ENCODE measurements at places on chromosomes 16 and 17. TPM values are rescaled to one million over a fixed set of nuclear protein-coding genes. Genes with fewer than 3 reads are reported as not detected.

DNA sequence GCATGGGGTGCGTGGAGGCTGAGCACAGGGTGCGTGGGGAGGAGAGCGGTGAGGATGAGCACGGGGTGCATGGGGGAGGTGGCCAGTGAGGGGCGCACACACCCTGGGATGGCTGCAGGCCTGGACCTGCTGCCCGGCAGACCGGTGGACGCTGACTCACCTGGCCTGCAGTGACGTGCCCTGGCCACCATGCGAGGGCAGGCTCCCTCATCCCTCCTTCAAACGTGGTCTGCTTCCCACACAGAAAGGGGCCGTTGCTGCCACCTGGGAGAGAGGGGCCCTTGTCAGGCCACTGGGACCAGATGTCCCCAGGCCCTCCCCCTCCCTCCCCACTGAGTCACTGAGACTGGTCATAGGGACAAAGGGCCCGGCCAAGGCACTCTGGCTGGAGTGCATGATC is 20.1 kb upstream of the APRT start:
- no peak for DNase-seq

DNA sequence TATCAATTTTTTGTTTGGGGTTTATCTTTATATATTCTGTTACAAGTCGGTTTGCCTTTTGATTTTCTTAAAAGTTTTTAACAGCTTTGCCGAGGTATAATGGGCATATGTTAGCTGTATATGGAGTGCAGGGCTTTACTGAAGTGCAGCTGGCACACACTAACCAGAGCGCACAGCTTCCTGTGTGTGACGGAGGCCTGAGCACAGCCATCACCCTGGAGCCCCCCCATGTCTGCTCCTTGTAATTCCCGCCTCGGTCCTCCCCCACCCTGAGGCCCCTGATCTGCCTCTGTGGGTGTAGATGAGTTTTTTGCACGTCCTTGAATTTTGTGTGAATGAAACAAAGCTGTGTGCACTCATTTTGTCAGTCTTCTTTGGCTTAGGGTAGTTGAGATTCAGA is 60.1 kb upstream of the ZNF750 start:
- no peak for DNase-seq

The CTRB1 gene
- polyA plus RNA-seq = not detected

The PRDM7 gene
- polyA plus RNA-seq = not detected

Data from BJ (cell line).